Gastrocnemius medialis (tissue), 4 donors: ENCODE measurements at places on chromosomes 12 and 14. TPM values are rescaled to one million over a fixed set of nuclear protein-coding genes. Genes with fewer than 3 reads are reported as not detected.
A peak's percentile ranks its signal among the peaks of the same experiment; 100 is the strongest.

DNA sequence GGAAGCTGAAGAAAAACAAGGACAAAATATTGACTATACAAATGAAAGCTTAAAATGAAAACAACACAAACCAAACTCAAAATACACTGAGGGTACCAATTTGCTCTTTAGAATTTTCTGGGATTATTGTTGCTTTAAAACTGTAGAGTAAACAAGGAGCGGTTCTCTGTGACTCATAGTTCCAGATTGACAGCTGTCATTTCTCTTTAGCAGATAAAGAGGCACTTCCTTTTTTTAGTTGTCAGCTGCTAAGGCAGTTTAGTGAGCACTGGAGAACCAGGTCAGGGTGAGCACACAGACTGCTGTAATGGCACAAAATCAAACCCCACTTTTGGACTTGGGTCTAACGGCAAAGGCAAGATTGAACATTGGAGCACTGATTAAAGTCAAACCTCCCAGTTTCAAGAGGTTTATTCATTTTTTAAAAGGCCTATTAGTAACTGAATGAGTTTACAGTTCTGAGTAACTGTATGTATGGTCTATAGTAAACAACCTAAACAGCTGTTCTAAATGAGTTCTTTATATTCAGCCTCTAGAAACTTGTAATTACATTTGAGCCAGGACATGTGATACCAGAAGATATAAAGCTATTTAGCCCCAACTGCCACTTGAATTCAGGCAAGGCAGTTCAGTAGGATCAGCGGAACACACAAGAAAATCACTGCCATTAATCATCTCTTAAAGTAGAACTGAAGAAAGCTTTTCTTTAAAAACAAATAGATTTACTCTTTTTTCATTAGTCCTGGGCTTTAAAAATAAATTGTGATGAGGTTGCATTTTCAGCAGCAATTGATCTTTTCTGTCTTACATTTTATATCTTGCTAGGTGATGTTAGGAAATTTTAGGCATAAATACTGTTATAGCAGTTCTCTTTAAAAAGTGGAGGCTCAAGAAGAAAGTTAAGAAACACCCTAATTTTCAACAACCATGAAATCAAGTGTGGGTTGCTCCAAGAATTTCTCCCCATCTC lies 71.7 kb upstream of the PRICKLE1 start:
- peak overlapping the region; percentile 68 for H3K27ac ChIP-seq
- H3K4me3 ChIP-seq: no peak overlapping the region
- H3K36me3 ChIP-seq: no peaks in the 10 kb centered on the region

- H3K27me3 ChIP-seq: no peaks in the 10 kb centered on the region
- H3K4me3 ChIP-seq: no peak overlapping the region
- H3K4me1 ChIP-seq: peaks cover 55% of the 10 kb centered on the region
- DNase-seq: no peak
- no peaks in the 10 kb centered on the region for H3K36me3 ChIP-seq
Observed at GRCh38 chr14:85572011-85572410, 42.1 kb downstream of the FLRT2 start.

Gene ACOT6
- total RNA-seq: not detected

DNA sequence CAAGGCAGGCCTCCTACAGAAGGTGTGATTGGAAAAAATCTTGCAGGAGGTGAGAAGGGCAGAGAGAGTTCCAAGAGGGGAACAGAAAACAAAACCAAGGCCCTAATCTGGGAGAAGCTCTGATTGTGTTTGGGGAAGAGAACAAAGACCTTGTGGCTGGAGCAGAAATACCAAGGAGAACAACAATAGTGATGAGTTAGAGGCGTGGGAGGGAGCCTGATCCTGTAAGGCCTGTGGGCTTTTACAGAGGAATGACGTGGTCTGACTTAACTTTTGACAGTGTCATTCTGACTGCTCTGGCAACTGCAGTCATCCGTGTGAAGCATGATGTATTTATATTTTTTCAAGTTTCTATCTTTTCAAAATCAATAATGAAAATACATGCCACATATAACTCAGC lies 200.6 kb downstream of the ANO4 start:
- H3K27ac ChIP-seq: no peak overlapping the region
- no peaks in the 10 kb centered on the region for H3K27me3 ChIP-seq
- no peak overlapping the region for H3K4me3 ChIP-seq
- DNase-seq: no peak
- no peaks in the 10 kb centered on the region for H3K36me3 ChIP-seq
- H3K4me1 ChIP-seq: no peaks in the 10 kb centered on the region

Gene ZNF891
- total RNA-seq: 0.55 TPM

DNA sequence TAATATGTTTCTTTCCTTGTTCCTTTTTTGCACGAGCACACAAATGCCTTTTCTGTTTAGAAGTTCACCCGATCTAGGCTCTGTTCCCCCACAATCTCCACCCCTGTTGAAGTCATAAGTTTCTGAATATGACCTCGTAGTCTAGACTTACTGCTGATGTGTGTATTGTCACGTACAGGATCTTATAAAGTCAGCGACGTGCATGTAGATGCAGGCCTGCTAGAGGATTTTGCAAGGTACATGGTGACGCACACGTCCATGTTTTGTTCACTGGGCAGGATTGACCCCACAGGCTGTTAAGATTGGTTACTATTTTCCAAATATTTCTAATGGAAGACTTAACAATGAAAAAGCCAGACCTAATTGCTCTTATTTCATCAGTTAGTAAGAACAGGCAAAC lies 46.2 kb upstream of the CCDC91 start:
- H3K4me3 ChIP-seq: no peak overlapping the region
- no peaks in the 10 kb centered on the region for H3K27me3 ChIP-seq
- H3K36me3 ChIP-seq: no peaks in the 10 kb centered on the region
- no peak overlapping the region for H3K27ac ChIP-seq
- H3K4me1 ChIP-seq: no peaks in the 10 kb centered on the region

DNA sequence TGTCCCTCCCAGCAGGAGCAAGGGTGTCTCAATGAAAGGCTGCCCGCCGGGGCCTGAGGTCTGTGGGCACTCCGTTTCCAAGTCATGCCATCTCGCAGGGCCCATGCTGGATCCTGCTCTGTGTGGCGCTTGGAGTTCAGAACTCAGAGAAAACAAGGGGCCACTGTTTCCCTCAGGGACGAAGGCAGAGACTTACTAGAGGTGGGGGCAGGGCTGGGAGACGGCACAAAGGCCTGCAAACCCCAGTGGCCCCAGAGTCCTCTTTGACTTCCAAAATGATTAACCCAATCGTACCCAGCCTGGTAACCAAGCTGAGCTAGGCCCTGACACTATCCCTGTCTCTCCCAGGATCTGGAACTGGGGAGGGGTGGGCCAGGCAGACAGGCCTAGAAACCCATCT lies 95.8 kb downstream of the ITPK1 start:
- no peak overlapping the region for H3K27ac ChIP-seq
- no peaks in the 10 kb centered on the region for H3K36me3 ChIP-seq
- DNase-seq: no peak

Gene GALC
- 14.2 TPM for total RNA-seq

GRCh38 chr12:9253464-9253863 lies 45.3 kb upstream of the PZP start:
- no peak overlapping the region for H3K4me3 ChIP-seq
- no peaks in the 10 kb centered on the region for H3K4me1 ChIP-seq
- no peak overlapping the region for H3K27ac ChIP-seq

DNA sequence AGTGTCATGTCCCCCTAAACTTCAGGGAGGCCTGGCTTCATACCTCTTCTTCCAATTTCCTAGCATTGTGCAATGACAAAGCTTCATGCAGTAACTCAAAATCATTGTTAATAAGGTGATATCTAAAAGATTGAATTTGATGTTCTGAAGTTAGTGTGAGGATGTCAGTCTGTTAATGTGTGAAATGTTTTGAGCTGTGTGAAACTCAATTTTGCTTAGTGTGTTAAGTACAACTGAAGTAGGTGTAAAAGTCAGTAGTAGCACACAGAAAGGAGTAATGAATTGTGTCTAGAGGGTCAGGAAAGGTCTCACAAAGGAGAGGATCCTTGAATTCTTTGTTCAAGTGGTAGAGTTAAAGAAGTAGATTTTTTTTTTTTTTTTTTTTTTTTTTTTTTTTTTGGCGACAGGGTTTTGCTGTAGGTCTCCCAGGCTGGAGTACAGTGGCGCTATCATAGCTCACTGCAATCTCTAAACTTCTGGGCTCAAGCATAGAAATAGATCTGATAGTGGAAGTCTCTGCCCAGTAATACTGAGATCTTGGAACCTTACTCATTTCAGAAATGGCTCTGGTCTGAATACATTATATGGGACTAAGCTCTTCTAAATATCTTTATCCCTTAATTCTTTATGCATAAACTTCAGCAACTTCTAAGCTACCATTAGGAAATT lies 63.9 kb downstream of the FUT8 start:
- no peaks in the 10 kb centered on the region for H3K27me3 ChIP-seq
- DNase-seq: no peak
- no peaks in the 10 kb centered on the region for H3K36me3 ChIP-seq
- no peak overlapping the region for H3K27ac ChIP-seq
- H3K4me3 ChIP-seq: no peak overlapping the region

DNA sequence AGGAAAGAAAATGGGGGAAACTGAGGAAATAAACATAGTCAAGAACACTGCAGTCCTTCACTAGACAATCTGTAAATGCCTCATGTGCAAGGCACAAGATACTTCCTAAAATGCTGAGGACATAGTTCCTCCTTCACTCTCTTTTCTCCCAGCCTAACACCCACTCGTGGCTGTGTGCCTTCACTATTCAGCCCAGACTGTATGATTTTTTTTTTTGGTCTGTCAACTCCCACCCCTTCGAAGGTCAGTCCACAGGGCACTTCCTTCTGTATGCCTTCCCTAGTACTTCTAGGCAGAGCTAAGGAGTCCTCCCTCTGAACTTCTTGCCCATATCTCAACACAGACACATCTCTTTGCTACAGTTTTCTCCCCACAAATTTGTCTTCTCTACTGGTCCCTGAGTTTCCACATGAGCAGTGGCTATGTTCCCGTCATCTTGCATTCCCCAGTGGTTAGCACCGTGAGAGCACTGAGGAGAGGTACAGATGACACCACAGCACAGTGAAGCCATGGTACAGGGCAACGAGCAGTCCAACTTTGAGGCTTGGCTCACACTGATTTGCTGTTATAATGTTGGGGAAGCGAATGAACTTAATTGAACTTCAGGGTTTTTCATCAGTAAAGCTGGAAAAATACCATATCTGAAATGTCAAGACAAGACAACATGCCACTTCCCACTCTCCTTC lies 24.1 kb upstream of the SYCP3 start:
- DNase-seq: no peak
- H3K36me3 ChIP-seq: no peaks in the 10 kb centered on the region
- no peak overlapping the region for H3K4me3 ChIP-seq
- no peaks in the 10 kb centered on the region for H3K27me3 ChIP-seq
- H3K4me1 ChIP-seq: no peaks in the 10 kb centered on the region

- no peak overlapping the region for H3K27ac ChIP-seq
- H3K4me3 ChIP-seq: no peak overlapping the region
- DNase-seq: no peak
- H3K4me1 ChIP-seq: no peaks in the 10 kb centered on the region
- H3K27me3 ChIP-seq: no peaks in the 10 kb centered on the region
Observed at GRCh38 chr12:57101892-57102695, 9.1 kb downstream of the STAT6 start.

DNA sequence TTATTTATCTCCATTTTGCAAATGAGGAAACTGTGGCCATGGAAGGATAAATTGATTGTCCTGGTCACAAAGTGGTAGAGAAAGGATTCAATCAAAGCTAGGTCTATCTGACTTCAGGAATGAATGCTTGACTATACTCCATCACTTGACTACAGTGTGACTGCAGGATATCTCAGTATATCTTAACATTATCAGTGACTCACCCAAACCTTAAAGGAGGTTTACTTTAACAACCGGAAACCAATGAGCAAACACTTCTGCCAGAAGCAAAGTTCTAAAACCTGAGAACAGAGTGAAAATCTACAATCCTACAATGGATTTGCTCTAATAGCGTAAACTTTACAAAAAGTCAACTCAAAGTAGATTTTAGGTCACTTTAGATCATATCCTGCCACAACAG lies 277.0 kb downstream of the CEP128 start:
- no peak overlapping the region for H3K27ac ChIP-seq
- H3K27me3 ChIP-seq: no peaks in the 10 kb centered on the region
- H3K4me1 ChIP-seq: no peaks in the 10 kb centered on the region
- DNase-seq: no peak
- no peak overlapping the region for H3K4me3 ChIP-seq
- no peaks in the 10 kb centered on the region for H3K36me3 ChIP-seq

DNA sequence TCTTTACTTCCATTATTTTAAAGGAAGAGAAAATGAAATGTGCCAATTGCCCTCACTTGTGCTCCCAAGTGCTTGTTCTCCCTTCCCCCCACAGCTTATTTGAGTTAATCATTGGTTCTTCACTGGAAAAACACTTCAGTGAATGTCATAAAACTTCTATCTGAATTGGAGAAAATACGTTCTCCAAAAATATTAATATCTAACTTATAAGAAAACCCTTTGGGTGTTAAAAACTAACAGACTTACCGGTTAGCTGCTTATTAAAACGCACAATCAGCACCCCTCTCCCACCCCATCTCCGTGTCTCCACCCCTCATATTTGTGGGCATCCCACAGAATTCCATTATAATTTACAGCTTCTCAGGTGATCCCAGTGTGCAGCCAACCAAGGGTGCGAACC lies 31.7 kb downstream of the PLEKHA5 start:
- no peak for DNase-seq
- no peak overlapping the region for H3K27ac ChIP-seq
- H3K27me3 ChIP-seq: no peaks in the 10 kb centered on the region
- no peaks in the 10 kb centered on the region for H3K4me1 ChIP-seq
- H3K36me3 ChIP-seq: no peaks in the 10 kb centered on the region

GRCh38 chr14:103066399-103066798 lies 9.1 kb upstream of the CDC42BPB start:
- no peaks in the 10 kb centered on the region for H3K4me1 ChIP-seq

DNA sequence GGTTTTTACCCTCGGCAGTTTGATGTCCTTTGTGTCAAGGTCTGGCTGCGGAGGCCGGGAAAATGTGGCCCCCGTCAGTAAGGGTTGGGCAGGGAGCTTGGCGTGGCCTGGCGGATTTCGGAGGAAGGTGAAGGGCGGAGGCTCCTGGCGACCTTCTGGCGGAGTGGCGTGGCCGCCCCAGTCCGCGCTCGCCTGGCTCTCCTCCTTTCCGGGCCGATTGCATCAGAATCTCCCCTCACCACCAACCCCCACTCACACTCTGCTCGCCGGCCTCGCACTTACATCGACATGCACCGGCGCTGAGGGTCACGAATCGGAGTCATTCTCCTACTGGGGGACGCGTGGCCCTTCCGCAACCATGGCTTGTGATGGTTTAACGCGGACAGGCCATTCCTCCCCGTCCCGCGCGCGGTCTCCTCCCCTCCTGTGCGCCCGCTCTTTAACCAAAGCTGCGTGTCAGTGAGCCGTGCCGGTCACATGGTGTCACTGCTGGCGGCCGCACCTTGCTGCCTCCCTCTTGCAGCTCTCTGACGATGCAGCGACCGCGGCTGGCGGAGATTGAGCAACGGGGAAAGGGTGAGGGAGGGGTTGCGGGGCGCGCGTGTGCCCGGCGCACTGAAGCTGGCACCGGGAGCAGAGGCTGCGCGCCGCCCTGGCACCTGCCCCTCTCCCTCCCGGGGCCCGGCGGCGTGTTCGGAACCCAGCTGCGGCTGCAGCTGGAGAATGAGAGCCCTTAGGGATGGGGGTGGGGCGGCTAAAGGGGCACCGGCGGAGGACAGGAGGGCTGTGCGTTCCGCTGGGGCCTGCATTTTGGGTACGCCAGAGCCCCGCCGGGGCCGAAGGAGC lies at the start of gene SLC38A1:
Gene SLC38A1, minus strand, starts transcription at position 461 of the 846 bp plus-strand sequence. CDS start 29,243 bp downstream, outside the sequence.
- H3K4me3 ChIP-seq: peak within 1 kb of the TSS; percentile 75
- H3K36me3 ChIP-seq: no peaks in the 10 kb centered on the region
- H3K27ac ChIP-seq: peak within 1 kb of the TSS; percentile 92
- H3K27me3 ChIP-seq: no peaks in the 10 kb centered on the region
- peaks cover 18% of the 10 kb centered on the region for H3K4me1 ChIP-seq
